ENCODE measurements at places on chromosomes 2 and 18.

- no peak for DNase-seq
Observed at GRCh38 chr2:155368934-155369333, 670.4 kb downstream of the KCNJ3 start.

GRCh38 chr2:168449419-168449818 lies 6.7 kb upstream of the CERS6 start:
- DNase-seq = no peak

- DNase-seq = no peak
Observed at GRCh38 chr18:67411116-67411515, 105.4 kb downstream of the DSEL start.

DNA sequence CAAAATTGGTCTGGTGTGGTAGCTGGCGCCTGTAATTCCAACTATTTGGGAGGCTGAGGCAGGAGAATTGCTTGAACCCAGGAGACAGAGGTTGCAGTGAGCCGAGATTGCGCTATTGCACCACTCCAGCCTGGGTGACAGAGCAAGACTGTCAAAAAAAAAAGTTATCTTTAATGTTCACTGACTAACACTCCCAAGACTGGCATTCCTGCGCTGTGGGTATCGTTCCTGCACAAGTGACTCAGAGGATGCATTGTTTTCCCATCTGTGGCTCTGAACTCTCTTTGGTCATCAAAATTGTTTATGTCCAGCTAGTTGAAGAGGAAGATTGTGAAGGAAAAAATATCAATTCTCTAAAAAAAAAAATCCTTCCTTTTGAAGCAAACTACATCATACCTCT lies 539.0 kb downstream of the SOX11 start:
- DNase-seq = no peak

- no peak for DNase-seq
Observed at GRCh38 chr18:9758624-9759075, 50.5 kb downstream of the RAB31 start.

- no peak for DNase-seq
Observed at GRCh38 chr2:88959480-88960204, 268.2 kb downstream of the RPIA start.

DNA sequence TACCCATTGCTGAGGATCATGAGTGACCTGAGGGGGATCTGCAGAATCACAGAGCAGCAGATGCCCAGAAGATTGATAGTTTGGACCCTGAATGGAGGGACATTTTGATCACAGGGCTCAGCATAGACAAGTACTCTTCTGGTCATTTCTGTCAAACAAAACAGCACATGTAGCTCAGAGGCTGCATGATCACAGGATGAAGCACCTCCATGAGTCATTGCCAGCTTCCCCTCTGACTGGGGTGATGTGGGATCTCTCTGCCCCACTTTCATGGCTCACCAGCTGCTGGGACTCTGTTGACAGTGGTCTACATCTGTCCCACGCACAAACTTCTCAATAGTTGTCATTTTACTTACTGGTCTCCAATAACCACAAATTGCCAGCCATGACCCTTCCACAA lies 264.1 kb downstream of the RPIA start:
- no peak for DNase-seq

DNA sequence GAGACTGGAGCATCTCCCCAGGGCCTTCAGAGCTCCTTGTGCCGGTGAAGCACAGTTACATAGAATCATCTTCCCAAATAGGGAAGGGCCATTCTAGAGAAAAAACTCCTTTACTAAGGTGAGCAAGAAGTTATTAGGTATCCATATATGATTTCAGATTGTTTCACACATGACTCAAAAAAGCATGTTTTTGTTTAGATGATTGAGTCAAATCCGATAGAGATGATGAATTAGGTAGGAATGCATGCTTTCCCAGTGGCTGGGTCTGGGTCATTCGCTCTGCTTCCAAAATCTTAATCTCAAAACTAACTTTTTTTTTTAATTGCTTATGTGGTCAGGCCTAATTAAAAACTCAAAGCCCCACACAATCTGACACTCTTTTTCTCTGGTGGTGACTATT lies 3.8 kb downstream of the NT5C1B start:
- DNase-seq = no peak

DNA sequence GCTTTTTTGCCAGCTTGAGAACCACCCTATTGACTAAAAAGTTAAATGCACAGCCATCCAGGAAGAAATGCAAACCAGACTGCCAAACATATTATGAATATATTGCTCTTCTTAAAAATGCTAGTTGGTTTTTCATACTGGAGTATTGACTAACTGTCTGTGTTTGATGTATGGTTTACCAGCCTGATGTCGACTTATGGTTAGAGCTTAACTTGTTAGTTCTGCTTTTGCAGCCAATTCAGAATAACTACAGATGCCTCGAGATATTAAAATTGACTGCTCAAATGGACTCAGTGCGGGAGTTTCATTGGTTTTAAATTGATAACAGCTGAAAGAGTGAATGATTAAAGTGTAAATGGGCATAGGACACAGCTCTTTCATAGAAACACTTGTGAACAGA lies 369.8 kb downstream of the ARHGAP15 start:
- DNase-seq = no peak

- no peak for DNase-seq
Observed at GRCh38 chr18:80246445-80247392, 595 bp downstream of the PARD6G start.

GRCh38 chr18:10100196-10100595 lies 186.4 kb downstream of the VAPA start:
- no peak for DNase-seq

DNA sequence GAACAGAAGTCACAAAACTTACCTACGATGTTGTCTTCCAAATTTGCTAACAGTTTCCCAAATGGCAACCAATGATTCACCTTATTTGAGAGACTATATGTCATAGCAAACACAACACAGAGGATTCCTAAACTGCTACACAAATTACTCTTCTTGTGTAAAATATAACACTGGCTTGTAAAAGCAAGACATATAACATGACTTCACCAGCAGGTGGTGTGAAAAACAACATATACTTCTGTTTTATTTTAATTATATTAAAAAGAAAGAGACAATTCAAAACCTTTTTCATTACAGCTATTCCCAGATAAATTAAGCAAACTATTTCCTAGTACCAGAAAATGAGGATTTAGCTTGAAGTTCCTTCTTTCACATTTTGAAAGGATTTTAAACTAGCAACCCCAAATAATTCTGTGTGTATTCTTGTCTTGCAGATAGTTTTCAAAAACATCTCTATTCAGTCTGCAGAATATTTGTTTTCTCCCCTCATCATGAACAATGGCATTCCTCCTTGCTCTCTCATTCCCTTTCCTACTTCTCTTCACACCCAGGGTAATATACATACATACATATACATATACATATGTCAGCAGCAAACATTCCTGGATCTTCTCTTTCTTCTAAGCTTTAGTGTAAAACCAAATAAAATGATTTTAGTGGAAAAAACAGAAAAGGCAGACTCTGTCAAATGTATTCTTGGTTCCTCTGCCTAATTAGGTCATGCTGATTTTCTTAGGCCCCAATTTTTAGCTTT lies 62.1 kb downstream of the SCN3A start:
- no peak for DNase-seq

GRCh38 chr18:74012954-74013630 lies 134.5 kb downstream of the FBXO15 start:
- no peak for DNase-seq

DNA sequence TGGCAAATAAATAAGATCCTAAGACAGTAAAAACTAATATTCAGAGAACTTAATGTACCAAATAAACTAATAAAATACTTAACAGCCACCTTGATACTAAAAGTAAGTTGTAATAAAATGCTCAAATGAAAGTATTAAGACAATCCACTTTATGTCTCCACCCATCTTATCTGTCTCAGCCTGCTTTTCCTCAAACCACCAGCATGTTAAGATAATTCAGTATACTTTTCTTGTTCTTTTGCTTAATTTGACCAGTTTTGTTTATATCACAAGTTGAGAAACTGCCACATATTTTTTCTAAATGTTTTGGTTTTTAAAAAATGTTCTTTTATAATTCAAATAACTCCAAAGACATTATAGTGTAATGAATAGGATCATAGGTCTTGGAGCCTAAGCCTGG lies 142.0 kb downstream of the MBD5 start:
- no peak for DNase-seq

DNA sequence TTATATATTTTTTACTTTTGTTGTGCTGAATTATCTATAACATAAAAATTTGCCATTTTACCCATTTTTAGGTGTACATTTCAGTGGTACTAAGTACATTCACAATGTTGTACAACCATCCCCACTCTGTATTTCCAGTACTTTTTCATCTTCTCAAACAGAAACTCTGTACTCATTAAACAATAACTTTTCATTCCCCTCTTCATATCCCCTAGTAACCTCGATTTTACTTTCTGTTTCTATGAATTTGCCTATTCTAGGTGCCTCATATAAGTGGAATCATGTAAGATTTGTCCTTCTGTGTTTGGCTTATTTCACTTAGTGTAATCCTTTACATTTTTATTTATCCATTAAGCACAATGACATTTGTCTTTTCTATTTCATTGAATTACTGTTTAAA lies 51.3 kb downstream of the GTF2A1L start:
- no peak for DNase-seq

DNA sequence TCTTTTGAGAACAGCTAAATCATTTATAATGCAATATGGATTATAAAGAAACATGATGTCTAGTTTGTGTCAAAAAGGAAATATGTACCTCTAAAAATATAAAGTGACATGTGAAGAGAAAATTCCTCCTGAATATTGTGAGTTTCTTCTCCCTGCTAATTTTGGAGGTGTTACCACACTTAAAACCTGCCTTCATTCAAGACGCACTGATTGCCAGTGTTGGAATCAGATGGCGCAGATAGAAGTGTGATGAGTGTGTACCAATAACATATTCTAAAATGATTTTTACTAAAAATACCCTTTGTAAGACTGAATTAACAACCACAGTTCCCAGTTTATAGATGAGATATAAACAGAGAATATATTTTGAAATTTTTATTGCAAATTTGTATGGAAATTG lies 681.8 kb upstream of the LRATD1 start:
- no peak for DNase-seq

DNA sequence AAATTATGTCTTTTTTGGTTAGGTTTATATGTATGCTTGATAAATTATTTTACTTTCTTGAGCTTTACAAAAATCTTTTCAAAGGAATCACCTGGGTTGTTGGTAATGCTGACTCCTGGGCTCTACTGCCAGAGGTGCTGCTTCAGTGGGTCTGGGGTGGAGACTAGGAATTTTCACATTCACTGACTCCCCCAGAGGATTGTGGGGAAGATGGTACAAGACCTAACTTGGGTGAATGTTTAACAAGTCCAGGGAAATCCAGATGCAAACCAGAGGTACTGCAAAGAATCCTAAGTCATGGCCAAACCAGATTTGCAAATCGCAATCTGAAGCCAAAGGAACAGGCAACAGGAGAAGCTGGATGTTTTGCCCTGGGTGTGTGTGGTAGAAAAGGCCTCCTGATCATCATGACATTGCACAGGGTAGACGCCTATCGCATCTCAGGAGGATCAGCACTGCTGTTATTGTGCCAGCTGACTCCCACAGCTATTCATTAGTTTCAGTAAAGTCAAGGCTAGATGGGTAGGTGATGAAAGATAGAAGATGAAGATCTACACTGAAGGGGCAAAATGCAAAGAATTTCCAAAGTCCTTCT lies 185.2 kb downstream of the BARD1 start:
- DNase-seq = no peak

DNA sequence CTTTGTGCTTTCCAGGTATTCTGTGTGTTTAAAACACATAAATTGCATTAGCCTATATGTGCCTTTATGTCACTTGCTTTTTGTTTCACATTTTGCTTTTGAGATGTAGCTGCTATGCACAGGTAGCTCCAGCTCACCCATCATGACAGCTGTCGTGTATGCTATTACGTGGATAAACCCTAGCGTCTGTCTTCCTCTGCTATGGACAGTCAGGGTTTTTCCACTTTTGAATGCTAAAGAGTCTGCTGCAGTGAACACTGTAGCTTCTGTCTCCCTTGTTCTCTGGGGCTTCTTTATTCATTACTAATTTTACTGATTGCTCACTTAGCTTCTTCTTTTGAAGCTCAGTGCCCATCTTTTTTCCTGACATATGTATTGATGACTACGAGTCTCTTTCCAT lies 24.7 kb upstream of the MBP start:
- no peak for DNase-seq

GRCh38 chr2:48377646-48378045 lies 152.3 kb upstream of the STON1 start:
- DNase-seq = no peak

DNA sequence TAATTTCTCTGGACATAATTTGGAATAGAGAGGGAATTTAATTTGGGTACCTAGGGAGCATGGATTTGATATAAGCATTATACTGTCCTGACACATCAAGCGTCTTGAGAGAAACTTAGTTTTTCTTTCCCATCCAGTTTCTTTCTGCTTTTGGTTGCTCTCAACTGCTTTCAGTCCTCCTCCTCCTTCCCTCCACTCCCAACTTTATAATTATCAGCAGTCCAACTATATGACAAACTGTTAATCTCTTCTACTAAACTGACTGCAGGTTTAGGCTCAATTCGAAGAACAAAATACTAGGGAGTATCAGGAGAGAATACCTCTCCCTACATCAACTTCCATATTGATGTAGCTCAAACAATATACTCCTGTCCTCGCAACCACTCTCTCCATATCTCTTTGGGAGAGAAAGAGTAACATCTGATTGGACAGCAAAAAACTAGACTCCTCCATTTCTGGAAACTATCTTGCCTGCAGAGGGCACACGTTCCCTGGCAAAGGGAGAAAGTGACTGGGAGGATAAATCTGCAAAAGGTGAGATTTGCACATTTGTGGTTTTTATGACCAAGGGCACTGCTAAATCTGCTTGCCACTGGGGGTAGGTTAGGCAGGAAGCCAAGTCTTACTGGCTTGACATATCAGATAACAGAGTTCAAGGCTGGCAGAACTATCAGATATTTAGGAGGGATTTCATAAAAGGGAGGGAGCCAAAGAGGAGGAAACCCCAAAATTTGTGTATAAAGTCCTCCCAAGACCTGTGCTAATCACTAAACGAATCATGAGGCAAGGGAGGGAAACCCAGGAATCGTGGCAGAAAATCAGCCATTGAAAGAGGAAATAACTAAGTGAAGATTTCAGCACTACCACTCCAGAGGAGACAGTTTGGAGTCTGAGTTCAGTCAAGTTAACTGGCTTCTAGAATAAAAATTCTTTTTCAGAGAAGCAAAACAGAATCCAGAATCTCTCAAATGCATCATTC lies 40.0 kb downstream of the ICA1L start:
- no peak for DNase-seq
